Stimulated activated CD4-positive, alpha-beta T cell treated with anti-CD3 and anti-CD28 coated beads, Interleukin-15, amount 100 ng/mL, for 24 hours (primary cell): ENCODE measurements at places on chromosomes 11 and 22.

DNA sequence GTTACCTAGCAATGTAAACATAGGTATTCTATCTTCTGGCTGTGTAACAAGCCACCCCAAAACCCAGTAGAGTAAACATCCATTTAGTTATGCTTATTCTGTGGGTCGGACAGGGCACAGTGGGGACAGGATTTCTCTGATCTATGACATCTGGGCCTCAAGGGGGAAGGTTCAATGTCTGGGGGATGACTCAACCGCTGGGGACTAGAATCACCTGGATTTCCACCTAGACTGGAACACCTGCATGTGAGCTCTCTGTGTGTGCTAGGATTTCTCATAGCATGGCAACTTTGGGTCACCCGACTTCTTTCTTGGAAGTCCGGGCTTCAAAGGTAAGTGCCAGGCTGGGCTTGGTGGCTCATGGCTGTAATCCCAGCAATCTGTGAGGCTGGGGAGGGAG lies 36.5 kb upstream of the MICAL2 start:
- no peak for DNase-seq

DNA sequence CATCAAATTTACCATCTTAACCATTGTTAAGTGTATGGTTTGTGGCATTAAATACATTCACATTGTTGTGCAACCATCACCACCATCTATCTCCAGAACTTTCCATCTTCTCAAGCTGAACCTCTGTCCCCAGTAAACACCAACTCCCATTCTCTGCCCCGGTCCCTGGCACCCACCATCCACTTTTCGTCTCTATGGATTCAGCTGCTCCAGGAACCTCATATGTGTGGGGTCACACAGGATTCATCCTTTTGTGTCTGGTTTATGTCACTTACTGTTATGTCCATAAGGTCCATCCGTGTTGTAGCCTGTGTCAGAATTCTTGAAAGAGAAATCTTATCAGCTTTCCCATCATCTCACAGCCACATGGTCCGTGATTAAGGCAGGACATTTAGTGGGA lies 16.3 kb downstream of the TSPAN32 start:
- no peak for DNase-seq

- DNase-seq = no peak
Measured at GRCh38 chr11:21426931-21427330, 757.5 kb downstream of the NELL1 start.

- DNase-seq = peak; percentile 36
Measured at GRCh38 chr22:38572065-38572464, 2.1 kb upstream of the DMC1 start.

GRCh38 chr11:66548041-66548440 lies 1.3 kb downstream of the ACTN3 start:
- no peak for DNase-seq

DNA sequence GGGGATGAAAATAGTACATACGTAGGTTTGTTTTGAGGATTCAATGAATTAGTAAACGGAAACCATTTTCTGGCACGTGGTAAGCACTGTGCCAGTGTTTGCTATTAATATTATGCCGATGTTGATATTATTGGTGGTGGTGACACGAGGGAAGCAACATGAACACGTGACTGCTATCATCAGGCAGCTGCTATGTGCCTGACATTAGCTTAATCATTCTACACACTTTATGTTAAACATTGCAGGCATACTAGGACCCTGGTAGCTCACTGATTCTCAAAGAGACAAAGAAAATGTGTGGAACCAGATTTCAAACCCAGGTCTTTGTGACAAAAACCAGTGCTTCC lies 656 bp downstream of the SRRD start:
- DNase-seq = no peak

DNA sequence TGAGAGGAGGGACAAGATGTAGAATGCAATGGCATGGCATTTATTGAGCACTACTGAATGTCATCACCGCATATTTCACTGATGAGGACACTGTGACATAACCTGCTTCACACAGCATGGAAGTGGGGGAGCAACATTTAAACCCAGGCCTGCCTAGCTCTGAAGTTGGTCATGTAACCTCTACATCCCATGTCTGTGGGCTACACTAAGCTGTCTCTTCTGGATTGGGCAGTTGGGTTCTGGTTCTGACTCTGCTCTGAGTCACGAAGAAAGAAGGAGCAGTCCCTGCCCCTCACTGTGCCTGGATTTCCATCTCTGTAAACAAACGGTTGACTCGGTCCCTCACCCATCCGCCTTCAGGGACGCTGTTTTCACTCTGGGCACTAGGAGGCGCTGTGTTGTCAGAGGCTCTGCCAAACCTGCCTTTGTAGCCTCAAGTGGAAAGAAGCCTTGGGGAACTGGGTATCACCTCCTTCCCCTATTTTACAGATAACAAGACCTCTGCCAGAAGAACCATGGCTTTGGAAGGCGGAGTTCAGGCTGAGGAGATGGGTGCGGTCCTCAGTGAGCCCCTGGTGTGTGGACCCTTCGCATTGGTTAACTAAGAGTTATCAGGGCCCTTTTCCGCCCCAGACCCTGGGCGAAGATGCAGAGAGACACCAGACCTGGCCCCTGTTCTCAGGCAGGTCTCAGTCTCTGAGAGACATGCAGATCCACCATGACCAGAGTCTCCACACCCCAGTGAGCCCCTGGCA lies 12.7 kb upstream of the ARHGEF17 start:
- DNase-seq = peak; percentile 83

GRCh38 chr22:28030473-28030872 lies 111.4 kb upstream of the PITPNB start:
- DNase-seq = no peak

DNA sequence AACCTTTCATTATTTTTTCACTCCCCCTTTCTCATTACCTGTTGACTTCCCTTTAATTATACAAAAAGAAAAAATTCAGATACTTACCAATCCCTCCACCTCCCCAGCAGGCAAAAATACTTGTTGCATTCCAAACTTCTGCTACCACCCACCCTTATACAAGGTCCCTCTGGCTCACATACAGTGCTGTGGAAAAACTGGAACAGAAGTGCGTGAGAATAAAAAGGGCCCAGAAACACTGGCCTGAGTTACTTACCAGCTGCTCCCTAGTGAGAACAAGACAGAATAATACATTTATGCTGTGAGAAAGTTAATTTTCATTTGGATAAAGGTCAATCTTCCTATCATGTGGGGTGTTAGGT lies 46.9 kb upstream of the RAPSN start:
- DNase-seq = no peak

GRCh38 chr22:22422629-22423112 lies 85.9 kb downstream of the ZNF280B start:
- DNase-seq = peak; percentile 84

GRCh38 chr11:66361502-66361941 lies 10.0 kb downstream of the SLC29A2 start:
- DNase-seq = no peak

GRCh38 chr22:26585104-26585790 lies 4.7 kb downstream of the TPST2 start:
- no peak for DNase-seq

DNA sequence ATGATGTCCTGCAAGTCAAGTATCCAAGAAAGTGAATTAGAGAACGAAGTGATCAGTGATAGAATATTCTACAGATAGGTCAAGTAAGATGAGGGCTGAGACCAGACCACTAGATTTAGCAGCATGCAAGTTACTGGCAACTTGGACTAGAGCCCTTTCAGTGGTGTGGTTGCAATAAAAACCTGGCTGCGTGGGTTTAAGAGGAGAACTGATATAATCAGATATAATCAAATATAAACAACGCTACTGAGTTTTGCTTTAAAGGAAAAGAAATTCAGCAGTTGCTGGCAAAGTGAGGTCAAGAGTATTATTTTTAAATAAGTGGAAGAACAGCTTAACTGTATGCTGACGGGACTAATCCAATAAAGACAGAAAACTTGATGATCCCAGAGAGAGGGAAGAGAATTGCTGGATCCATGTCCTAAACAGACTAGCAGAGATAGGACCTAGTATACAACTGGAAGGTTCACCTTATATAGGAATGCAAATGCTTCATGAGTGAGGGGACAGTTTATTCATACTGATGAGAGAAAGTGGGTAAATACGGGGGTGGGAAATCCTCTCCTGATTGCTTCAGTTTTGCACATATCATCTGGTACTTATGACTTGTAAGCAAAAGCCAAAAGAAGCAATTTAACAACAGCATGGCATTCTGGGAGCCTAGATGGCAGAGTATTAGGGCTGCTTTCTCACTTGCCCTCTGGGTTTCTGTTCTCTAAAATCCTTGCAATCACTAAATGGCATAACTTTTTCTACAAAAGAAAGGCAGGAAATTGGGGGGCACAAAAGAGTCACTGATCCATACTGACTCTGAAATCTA lies 146.2 kb downstream of the RBFOX2 start:
- DNase-seq = no peak

DNA sequence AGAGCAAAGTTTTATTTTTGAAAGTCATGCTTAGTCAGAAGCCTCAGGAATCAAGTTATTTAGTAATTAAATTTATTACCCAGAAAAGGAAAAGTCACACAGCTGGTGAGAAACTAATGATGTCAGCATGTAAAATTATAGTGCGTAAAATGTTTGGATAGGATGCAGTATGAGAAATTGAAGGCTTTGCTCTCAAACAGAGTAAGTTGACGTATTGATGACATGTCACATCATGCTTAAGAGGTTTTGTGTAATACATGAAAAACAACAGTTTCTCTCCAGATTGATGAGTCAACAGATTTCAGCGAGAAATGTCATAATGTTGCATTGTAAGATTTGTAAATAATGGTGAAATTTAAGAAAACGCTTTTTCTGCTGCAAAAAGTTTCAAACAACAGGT lies 769.8 kb downstream of the METTL15 start:
- no peak for DNase-seq

DNA sequence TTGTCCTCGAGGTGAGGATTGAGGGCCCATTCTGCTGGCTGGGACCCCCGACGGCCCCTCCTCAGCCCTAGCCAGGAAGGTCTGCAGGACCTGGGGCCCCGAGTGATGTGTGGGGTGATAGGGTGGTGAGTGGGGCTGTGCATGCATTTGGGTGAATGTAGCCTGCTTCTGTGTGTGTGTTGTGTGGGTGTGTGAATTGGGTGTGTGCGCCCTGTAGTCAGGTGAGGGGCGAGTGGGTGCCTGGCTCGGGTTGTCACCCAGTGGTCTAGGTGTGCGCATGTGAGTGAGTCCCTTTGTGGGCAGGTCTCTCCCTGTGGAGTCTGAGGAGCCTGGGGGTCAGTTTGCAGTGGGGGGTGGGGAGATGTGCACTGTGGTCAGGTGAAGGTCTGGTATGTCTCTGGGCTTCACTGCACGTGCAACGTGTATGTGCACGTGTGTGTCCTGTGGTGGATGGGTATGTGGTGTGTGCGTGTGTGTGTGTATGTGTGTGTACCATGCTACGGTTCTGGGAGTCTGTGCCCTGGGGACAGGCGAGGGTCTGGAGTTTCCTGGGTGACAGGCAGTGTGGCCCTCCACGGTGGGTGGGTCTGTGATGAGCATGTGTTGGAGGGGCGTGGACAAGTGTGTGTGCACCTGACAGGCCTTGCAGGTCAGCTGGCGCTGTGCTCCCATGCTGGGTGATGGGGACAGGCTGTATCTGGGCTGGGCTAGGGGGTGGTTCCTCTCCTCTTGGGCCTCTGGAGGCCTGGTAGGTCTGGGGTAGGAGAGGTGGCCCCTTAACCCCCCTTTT lies 1.0 kb downstream of the TMEM151A start:
- DNase-seq = no peak

- no peak for DNase-seq
Measured at GRCh38 chr22:30291058-30291892, 2.0 kb upstream of the CASTOR1 start.

GRCh38 chr11:85123752-85124231 lies 503.4 kb downstream of the DLG2 start:
- no peak for DNase-seq

GRCh38 chr11:8108421-8108820 lies 27.4 kb downstream of the TUB start:
- DNase-seq = no peak

GRCh38 chr11:61079416-61080150 lies 22.7 kb upstream of the CD5 start:
- no peak for DNase-seq

GRCh38 chr22:32333141-32333768 lies 24.4 kb upstream of the RFPL3 start:
- no peak for DNase-seq

DNA sequence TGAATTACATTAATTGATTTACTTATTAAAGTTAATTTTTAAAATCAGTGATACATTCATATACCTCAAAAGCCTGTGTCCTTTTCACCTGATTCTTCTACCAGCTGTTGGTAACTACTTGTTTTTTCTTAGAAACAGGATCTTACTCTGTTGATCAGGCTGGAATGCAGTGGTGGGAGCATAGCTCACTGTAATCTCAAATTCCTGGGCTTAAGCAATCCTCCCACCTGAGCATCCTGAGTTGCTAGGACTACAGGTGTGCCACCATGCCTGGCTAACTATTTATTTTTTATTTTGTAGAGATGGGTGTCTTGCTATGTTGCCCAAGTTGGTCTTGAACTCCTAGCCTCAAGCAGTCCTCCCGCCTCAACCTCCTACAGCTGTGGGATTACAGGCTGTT lies 4.7 kb downstream of the TRIM44 start:
- no peak for DNase-seq

GRCh38 chr11:111230122-111230465 lies 15.4 kb upstream of the POU2AF2 start:
- no peak for DNase-seq

- peak; percentile 23 for DNase-seq
Measured at GRCh38 chr11:2445746-2446551, 1.1 kb downstream of the KCNQ1 start.

DNA sequence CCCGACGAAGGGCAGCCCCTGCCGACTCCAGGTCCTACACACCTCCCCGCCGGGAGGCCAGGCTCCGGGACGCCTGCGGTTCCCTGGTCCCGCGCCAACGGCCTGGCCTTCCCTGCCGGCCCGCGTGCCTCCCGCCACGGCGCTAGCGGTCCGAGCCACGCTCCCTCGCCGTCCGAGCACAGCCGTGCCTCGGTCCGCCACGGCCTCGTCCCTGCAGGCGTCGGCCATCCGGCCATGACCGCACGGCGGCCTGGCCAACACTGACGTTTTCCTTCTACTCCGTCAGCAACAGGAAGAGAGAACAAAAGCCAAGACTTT lies 532 bp downstream of the EIF4G2 start:
- no peak for DNase-seq

GRCh38 chr11:65779669-65779918 lies 1.2 kb downstream of the AP5B1 start:
- no peak for DNase-seq

DNA sequence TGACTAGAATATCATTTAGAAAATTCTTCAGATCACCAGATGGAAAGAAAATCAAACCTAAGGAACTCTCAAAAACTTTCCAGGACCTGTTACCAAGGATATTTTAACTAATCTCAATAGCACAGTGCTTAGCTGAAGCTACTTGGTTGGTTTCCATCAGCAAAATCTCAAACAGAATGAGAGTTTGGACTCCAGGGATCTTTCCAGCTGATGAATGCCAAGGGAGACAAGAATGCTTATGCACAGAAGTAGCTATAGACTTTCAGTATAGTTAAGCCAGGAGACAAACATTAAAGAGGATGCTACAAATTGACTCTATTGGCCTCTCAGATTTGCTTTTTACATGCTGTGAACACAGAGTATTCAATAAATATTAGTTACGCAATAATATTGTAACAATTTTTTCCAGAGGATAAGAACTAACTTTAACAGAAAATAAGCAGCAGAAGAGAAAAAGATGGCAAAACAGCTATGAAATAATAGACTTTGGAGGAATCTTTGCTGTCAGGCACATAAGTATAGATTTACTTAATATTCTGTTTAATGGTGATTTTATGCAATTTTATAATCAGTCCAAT lies 331.4 kb downstream of the DLG2 start:
- no peak for DNase-seq
